ENCODE measurements at places on chromosomes 4 and X.

DNA sequence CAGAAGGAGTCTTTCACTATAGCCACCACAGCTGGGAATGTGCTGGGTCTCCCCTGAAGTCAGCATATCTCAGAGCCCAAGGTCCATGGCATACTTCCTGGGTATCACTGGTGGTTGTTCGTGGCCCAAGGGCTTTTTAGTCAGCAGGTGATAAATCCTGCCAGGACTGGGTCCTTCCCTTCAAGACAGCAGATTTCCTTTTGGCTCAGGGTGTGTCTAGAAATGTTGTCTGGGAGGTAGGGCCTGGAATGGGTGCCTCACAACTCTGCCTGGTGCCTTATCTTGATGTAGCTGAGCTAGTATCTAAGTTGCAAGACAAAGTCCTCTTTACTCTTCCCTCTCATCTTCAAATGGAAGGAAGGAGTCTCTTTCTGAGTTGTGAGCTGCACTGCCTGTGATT is 102.4 kb upstream of the TMLHE start:
- DNase-seq = no peak

- no peak for DNase-seq
Measured at GRCh38 chr4:38611676-38612075, 52.3 kb upstream of the KLF3 start.

GRCh38 chr4:4412641-4413372 is 25.9 kb downstream of the NSG1 start:
- no peak for DNase-seq

DNA sequence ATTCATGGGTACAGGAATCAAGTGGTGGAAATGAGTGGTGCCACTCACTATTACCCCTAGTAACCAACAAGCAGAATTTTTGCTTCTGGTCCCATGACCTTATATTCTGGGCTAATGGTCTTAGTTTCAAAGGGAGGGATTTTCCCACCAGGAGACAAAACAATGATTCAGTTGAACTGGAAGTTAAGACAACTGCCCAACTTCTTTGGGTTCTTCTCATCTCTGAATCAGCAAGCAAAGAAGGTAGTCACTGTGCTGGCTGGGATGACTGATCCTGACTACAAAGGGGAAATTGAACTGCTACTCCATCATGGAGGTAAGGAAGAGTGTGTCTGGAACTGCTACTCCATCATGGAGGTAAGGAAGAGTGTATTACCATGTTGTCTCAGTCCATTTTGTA is 87.2 kb downstream of the IL13RA2 start:
- no peak for DNase-seq

DNA sequence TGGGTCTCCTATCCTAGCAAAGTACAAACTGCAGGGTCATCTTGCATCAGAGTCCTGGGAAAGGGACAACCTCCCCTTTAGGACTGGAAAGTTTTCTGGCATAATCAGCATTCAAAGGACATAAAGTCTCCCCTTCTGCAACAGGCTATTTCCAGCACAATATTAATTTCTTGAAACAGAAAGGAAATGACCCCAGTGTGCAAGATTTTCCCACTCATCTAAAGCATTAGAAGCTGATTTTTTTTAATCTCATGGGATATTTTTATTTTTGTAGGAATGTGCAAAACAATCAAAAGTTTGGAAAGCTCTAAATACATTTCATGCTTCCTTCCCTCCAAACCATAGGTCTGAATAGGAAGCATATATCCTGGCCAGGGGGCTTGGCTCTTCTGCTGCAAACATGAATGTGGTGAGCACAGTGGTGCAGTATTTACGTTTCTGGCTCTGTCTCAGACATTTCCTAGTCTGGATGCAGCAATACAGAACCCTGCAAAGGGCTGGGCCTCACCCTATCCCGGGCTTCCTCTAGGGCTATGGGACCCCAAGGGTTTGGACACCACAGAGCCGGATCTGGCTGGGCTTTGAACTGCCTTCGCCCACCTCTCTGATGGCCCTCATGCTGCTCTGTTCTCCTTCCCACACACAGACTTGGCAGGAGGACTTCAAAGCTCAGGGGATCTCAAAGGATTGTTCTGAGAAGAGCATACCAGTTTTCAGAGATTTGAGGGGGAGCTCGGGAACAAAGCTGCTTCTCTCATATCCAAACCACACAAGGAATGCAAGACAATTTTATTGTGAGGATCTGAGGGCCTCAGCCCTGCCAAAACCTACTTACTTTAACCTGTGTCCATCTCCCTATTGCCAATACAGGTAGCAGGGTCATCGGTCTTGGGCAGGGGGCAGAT is 64.9 kb downstream of the POLR2B start:
- no peak for DNase-seq

GRCh38 chr4:185846505-185847150 is 34.6 kb upstream of the SORBS2 start:
- DNase-seq = no peak

All from CMK (cell line).